ENCODE measurements at places on chromosomes 4 and X.
A peak's percentile ranks its signal among the peaks of the same experiment; 100 is the strongest.

- no peak for DNase-seq
Measured at GRCh38 chr4:94068753-94069719, 138.6 kb upstream of the SMARCAD1 start.

- no peak for DNase-seq
Measured at GRCh38 chrX:20224814-20225487, 41.8 kb downstream of the RPS6KA3 start.

- no peak for DNase-seq
Measured at GRCh38 chrX:5672099-5672498, 556.6 kb downstream of the NLGN4X start.

DNA sequence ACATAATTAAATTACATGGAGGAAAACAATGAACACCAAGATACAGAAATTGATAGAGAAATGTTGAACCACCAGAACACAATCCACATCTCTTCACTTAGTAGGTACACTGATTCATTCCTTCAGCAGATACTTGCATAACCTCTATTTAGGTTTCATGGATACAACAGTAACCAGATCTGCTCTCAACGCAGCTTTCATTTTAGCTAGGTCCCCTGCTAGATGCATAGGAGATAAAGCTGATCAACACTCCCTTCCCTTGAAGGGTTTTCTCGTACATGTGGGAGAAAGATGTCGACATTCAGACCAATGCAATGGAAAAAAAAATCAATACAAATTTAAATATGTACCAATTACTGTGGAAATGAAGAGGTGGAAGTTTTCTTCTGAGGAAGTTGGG is 37.3 kb downstream of the UNC5C start:
- DNase-seq = no peak

GRCh38 chr4:140240237-140240636 is 86.3 kb upstream of the MAML3 start:
- DNase-seq = no peak

GRCh38 chr4:150256841-150257730 is 178.8 kb downstream of the DCLK2 start:
- DNase-seq = no peak

- no peak for DNase-seq
Measured at GRCh38 chr4:125262079-125262478, 52.7 kb upstream of the FAT4 start.

DNA sequence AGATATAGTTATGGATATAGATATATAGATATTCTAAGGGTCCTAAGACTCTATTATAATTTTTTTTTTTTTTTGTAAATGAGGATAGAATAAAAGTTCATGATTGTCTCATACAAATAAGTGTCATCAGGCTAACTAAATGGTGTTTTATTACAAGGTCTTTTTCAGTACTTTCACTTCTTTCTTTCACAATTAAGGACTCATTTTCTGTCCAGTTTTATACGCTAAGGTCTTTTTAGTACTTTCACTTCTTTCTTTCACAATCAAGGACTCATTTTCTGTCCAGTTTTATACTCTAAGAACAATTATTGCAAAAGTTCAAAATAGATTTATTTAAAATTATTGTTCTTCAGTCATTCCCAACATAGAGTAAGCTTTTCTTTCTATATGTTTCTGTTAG is 32.7 kb downstream of the RUFY3 start:
- DNase-seq = no peak

DNA sequence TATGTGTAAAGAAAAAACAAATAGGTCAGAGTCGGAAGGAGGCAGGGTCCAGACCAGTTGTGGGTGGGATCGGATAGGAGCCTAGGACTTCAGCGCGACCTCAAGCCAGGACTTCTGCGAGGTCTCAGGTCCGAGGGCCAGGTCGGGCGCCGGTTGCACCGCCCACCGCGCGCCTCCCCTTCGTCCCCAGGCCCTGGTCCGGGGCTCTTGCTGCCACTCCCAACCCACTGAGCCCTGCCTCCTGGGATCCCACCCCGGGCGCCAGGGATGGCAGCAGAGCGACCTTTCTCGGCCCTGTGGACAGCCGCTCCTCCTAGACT is 12.3 kb downstream of the PITX2 start:
- DNase-seq = no peak

DNA sequence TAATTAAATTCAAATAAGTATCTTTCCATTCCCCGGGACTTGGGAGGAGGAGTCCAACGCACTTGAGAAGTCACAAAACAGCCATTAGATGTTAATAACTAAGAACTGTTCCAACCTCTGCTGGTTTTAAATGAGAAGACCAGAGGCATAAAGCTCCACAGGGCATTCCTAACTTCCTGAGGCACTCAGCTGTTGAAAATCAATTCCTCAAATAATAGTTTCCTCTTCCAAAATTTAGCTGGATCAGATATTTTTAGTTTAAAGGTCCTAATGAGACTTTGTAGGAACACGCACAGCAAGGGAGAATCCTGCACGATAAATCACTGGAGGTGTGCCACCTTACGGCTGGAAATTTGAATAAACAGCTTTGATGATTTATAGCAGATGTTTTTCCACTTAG is 504.3 kb upstream of the ZFP42 start:
- DNase-seq = no peak

DNA sequence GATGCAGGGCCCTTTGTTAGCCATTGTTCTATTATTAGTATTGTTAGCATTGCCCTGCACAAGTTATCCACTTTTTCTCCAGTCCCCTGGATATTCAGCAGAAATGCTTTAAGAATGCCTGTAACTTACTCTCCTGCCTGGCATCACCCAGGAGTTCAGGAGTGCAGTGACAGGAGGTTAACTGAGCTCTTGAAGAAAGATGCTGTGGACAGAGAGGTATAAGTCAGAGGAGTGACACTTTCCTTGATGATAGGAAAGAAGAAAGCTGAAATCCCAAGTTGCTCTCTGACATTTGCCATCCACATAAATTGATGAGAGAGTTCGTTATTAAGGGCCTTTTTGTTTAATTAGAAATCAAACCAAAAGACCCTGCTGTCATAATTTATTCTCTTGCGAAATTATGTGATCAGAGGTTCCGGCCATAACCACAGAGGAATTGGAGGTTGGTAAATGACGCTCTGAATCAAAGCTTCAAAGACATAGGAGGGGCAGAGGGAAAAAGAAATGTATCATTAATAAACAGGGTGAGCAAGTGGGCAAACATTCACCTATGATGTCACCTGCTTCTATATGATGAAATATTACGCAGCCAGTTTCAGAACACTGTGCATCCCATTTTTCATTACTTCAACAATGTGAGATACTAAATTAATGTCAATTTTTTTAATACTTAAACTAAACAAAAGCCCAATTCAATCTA is 230.2 kb upstream of the JADE1 start:
- DNase-seq = no peak

DNA sequence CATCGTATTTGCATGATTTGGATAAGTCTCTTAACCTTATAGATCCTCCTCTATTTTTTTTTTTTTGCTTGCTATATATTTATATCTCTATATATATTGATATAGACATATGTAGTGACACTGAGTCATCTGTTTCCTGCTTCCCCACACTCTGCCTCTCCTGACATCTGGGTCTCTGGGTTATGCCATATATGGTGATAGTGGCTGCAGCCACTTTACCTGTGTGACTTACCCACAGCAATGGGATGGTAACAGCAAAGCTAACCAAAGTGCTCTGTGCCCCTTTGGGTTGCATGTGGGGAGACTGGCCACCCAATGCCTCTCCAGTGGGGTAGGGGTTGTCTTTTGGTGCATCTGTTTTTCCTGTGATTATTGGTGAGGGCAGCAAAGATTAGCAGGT is 14.5 kb downstream of the CMC4 start:
- DNase-seq = no peak

GRCh38 chr4:4791299-4792111 is 68.0 kb upstream of the MSX1 start:
- no peak for DNase-seq

- DNase-seq = no peak
Measured at GRCh38 chr4:53326535-53326934, 39.3 kb downstream of the SCFD2 start.

GRCh38 chr4:123616951-123617461 is 220.4 kb downstream of the SPRY1 start:
- DNase-seq = peak; percentile 31

DNA sequence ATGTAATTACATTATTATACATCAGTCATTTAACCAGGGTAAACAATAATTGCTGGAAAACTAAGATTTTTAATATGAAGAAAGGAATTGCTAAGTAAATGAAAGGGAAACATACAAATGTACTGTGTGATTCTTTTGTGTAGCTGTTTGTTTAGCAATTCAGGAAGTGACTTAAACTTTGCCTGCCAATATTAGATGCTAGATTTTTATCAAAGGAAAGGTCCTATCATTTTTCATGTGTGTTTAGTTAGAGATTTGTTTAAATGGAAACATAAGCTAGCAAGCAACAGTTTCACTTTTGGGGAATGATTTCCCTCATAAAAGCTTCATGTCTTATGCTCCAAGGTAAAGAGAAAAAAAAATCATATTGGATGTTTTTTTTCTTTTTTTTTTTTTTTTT is 95.1 kb upstream of the LIMCH1 start:
- DNase-seq = no peak

DNA sequence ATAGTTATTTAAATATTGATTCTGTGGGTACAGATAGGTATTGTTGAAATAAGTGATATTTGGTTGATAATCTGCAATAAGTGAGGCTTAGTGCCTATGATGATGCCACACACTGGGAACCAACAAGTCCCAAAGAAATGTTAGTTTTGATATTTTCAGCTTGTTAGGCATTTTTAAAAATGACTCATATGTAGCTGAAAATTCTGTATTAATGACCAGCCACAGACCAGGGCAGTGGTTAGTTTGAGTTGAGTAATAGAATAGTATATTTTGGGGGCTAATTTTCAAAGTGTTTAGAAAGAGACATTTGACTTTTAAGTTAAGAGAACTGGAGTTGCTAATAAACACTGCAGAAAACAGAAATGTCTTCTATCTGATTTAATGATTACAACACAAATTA is 9.4 kb downstream of the INTU start:
- DNase-seq = no peak

DNA sequence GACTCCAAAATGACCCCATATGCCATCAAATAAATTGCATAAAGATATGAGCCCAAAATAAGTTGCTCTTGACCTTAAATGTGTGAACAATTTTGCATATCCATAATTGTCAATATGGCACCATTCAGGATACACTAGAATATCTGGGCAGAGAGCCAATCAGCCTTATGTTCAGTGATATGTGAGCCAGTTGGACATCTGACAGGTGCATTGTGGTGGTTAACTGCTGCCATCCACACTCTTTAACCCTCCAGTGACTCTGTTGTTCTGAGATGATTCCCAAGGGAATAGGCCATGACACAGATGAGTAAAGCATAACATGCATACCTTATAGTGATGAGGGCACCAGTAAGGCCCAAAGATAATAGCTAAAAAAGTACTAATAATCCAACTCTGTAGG is 500.1 kb downstream of the PCDH18 start:
- DNase-seq = no peak

- DNase-seq = no peak
Measured at GRCh38 chr4:185309770-185310169, 86.0 kb downstream of the LRP2BP start.

GRCh38 chr4:105120626-105121025 is 26.1 kb upstream of the TET2 start:
- DNase-seq = no peak

DNA sequence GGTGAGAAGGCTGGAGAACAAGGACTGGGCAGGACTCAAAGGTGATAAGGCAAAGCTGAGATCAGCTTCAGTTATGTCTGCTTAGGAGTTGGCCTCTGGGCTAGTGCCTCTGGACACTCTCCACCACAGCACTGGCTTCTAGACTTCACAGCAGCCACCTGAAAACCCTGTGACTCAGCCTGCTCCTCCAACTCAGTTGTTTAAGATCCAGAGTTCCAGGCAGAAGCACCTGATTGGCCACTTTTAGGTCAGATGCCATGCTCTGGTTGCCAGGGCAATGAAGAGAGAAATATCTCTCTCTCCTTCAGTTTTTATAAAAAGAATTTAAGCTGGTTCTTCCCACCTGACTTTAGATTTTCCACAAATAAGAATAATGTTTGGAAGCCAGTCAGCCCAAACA is 47.9 kb upstream of the BLTP1 start:
- no peak for DNase-seq

DNA sequence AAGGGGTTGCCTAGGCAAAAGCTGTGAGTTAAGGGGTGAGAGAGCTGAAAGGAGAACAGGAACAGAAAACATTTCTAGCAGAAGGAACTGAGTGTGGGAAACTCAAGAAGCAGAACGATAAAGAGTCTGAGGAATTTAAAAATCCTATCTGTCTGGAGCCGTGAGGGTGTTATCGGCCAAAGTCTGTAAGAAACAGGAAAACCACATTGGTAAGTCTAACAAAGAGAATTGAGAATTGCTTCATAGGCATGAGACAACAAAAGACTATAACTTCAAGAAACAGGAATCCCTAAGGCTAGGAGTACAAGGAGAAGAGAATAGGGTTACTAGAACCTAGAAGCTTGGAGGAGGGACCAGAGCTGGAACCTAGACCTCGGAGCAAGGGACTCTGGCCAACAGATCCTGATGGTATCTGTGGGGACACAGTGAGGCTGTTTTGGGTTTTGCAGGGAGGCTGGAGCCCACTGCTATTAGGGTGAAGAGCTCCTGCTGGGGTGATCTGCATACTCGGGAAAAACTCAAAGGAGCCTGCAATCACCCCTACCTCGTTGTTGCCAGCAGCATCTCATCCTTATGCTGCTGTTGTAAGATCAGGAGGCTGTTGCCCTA is 175.6 kb downstream of the FBXO8 start:
- no peak for DNase-seq

DNA sequence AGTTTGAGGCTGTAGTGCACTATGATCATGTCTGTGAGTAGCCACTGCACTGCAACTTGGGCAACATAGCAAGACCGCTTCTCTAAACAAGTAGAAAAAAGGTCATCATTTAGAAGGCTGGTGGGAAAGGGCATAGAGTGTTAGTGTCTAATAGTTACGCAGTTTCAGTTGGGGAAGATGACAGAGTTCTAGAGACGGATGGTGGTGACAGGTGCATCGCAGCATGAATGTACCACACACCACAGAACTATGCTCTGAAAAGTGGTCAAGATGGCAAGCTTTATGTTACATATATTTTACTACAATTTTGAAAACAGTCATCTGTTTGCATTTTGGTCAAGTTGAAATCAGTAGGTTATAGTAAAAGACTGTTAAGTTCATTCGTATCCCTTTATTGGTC is 23.7 kb upstream of the CLDN34 start:
- DNase-seq = no peak

DNA sequence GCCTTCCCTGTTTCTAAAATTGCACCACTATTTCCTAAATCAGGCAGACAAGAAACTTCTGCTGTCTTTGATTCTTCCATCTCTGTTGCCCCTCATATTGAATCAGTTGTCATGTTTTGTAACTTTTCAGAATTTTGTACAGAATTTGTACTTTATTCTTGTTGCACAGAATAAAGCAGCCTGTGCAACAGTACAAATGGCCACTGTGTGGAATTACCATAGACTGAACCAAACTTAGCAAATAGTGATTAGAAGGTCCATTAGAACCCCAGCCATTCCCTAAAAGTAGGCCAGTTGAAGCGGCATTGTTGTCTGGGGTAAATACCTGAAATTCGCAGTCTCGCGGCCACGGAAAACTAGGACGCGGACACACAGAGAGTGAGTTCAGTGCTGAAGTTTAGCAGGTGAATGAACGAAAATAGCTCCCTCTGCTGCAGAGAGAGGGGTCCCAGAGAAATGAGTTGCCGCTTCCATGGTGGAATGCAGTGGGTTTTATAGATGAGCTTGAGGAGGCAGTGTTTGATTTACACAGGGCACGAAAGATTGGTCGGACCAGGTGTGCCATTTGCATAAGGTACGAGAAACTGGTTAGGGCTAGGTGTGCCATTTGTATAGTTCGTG is 71.8 kb downstream of the C4orf33 start:
- no peak for DNase-seq
